Right lung (tissue), 10 donors: ENCODE measurements at places on chromosomes 13 and 19. TPM values are rescaled to one million over a fixed set of nuclear protein-coding genes. Genes with fewer than 3 reads are reported as not detected.

DNA sequence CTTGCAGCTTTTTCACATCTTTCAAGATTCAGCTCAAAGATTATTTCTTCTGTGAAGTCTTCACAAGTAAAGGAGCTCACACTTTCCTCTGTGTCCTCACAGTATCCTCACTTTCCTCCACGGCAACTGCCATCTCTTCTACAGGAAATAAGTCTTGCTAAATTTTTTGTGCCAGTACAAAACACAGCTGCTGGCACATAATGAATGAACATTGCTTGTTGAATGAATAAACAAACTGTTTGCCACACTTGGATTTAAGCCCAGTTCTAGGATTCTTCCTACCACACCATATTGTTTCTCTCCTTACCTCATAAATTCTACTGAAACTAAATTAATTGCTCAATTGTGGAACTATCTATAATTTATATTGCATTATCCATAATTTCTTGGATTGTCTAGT, 59.5 kb downstream of the RAP2A start:
- DNase-seq, result no peak

DNA sequence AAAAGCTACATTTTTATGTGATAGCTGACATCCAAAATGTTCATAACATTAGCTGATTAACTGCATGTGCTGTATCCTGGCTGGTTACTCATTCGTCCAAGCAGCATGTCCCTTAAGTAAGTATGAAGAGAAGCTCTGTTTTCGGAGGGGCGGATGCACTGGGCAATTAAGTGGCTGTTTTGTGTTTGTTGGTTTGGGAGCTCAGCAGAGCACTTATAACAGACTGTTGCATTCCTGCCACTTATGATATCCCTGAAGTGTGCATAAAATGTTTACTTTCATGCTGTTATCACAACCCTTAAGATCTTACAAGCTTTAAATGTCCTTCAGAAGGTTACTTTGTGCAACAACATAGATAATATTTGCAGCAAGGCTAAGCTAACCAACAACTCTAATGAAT, 264.1 kb downstream of the NALCN start:
- DNase-seq, result no peak

GRCh38 chr13:80094526-80094925, 246.4 kb downstream of the SPRY2 start:
- peak; percentile 24 for DNase-seq

DNA sequence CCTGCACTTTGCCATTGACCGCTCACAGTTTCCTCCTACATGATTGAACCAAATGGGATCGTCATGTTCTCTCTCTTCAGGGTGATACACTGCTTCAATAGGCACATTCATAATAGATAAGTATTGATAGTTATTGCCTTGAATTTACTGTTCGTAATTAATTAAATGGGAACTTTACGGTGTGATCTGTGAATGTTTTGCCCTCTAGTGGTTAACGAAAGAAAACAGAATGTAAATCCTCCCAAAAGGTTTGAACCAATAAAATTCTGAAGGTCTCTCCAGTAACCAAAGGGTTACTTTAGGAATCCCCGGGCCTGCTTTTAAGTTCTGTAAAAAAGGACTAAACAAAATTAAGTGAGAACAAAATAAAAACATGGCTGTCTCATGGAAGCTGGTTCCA, 389.3 kb downstream of the DACH1 start:
- no peak for DNase-seq

DNA sequence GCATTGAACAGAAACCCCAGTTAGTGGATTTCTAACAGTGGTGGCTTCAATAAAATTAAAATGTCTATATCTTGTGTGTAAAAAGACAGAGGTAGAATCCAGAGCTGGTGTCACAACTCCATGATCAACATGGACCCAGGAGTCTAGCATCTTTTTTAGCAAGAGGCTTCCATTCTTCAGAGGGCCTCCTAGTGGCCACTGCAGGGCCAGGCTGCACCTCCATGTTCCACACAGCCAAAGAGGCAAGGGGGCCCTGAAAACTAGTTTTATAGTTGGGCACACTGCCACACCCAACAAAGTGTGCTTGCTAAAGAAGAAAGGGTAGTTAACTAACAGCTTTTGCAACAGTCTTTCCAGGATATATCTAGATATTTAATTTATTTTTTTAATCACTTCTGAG, 12.9 kb downstream of the N4BP2L1 start:
- no peak for DNase-seq

GRCh38 chr13:20035130-20035529, 76.6 kb downstream of the ZMYM2 start:
- no peak for DNase-seq

- DNase-seq, result no peak
These were observed 173.5 kb downstream of the KCNRG start for GRCh38 chr13:50188696-50189095.

GRCh38 chr13:56351041-56351440, 789.7 kb upstream of the PRR20A start:
- DNase-seq, result no peak

DNA sequence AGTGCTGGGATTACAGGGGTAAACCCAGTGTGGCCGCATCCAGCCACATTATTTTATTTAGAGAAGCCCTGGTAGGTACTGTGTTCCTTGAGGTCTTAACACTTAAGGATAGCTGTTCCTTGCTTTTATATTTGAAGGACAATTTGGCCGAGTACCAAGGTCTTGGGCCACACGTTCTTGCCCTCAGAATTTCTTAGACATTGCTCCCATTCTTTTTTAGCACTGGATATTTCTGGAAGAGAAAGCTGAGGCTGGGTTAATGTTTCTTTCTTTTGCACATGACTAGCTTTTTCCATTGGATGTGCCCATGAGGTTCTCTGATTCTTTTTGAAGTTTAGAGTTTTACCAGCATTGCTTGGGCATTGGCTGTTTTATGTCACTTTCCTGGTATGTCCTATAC, 5.5 kb upstream of the RNF113B start:
- no peak for DNase-seq

- DNase-seq, result peak; percentile 38
These were observed 50.7 kb upstream of the USP29 start for GRCh38 chr19:57068921-57069697.

- DNase-seq, result no peak
These were observed 107.8 kb upstream of the ATXN8OS start for GRCh38 chr13:69999875-70000274.

DNA sequence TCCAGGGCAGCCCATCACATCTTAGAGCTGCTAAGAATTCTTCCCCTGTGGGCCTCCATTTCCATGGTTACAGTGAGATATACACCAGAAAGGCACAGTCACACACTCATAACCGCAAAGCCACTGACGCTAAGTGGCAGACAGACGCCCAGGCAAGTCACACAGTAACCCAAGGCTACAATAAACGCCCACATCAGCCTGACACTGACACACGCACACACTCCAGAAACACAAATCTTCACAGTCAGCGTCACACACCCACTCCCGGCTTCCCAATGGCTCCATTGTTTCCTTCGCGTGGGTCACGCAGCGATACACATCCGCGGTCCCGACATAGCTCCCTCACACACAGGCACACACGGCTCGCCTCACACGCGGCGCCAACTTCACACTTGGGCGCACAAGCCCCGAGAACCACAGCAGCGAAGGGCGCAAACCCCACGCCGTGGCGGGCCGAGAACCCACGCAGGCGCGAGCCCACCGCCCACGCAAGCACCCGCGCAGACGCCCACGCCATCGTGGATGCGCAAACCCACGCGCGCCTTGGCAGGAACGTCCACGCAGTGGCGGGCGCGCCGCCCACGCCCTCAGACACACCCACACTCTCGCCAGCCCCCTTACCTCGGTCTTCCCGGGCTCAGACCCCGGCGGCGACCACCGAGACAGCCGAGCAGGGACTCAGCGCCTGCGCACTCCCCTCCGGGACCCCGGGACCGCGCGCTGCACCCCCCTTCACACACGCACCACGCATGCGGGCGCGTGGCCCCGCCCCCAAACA, at the start of gene ZNF667:
Gene ZNF667, minus strand, starts transcription at position 695 of the 778 bp plus-strand sequence. CDS start 14,975 bp downstream, outside the sequence.
- DNase-seq, result peak; percentile 38

- DNase-seq, result peak; percentile 35
These were observed 4.3 kb downstream of the FAAP24 start for GRCh38 chr19:32976223-32976805.

GRCh38 chr19:18432275-18433014, 5.5 kb downstream of the ISYNA1 start:
- DNase-seq, result no peak

DNA sequence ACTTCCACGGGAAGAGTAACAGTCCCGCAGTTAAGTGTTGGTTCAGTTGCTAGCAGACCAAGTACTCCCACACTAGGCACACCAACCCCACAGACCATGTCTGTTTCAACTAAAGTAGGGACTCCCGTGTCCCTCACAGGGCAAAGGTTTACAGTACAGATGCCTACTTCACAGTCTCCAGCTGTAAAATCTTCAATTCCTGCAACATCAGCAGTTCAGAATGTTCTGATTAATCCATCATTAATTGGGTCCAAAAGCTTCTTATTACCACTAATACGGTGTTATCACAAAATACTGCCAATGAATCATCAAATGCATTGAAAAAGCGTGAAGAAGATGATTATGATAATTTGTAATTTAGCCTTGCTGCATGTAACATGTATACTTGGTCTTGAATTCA, 95.8 kb downstream of the URI1 start:
- no peak for DNase-seq

- DNase-seq, result no peak
These were observed 1.2 kb downstream of the PRDX2 start for GRCh38 chr19:12800466-12800770.

The MYADM gene
- polyA plus RNA-seq, result 71.2 TPM

The ZNF44 gene
- polyA plus RNA-seq, result 31.3 TPM

The DNAJC15 gene
- 23.1 TPM for polyA plus RNA-seq

The GSX1 gene
- polyA plus RNA-seq, result not detected

The OLFM4 gene
- polyA plus RNA-seq, result 0.35 TPM
